ENCODE measurements at places on chromosomes 13 and 19. TPM values are rescaled to one million over a fixed set of nuclear protein-coding genes. Genes with fewer than 3 reads are reported as not detected.

Gene C13orf42
- not detected for total RNA-seq

Gene SIGLEC7
- not detected for total RNA-seq

Gene CEACAM20
- total RNA-seq: not detected

Gene GIPC3
- 0.08 TPM for total RNA-seq

Gene PLVAP
- total RNA-seq: 1.1 TPM

Gene RPL36
- total RNA-seq: 840 TPM

Gene PEX11G
- total RNA-seq: 2.9 TPM

Gene HIF3A
- 3.3 TPM for total RNA-seq

Gene COL5A3
- total RNA-seq: 0.38 TPM

Gene HRC
- 0.30 TPM for total RNA-seq

Gene PRR22
- total RNA-seq: 0.08 TPM

Gene KLK15
- not detected for total RNA-seq

Gene ZNF529
- 8.5 TPM for total RNA-seq

Gene PLPP2
- total RNA-seq: 1.9 TPM

Gene RXFP2
- not detected for total RNA-seq

Gene RFXAP
- total RNA-seq: 0.82 TPM

Gene INTS6
- 31.9 TPM for total RNA-seq

Gene BORCS8
- 4.7 TPM for total RNA-seq

Gene ZNF43
- total RNA-seq: 2.9 TPM

Gene ADGRE2
- 0.35 TPM for total RNA-seq

Gene DENND1C
- not detected for total RNA-seq

Gene ZMYM5
- total RNA-seq: 9.8 TPM

Gene ICAM5
- total RNA-seq: 0.94 TPM

Gene ZNF865
- 0.53 TPM for total RNA-seq

Gene NUDT15
- 12.7 TPM for total RNA-seq

Gene RFPL4A
- total RNA-seq: not detected

Gene RDH8
- total RNA-seq: not detected

Gene CYP2F1
- not detected for total RNA-seq

Gene RPS15
- total RNA-seq: 178 TPM

Gene LILRB3
- total RNA-seq: not detected

Gene SH2D3A
- total RNA-seq: not detected

Gene CGB1
- not detected for total RNA-seq

Gene ELSPBP1
- not detected for total RNA-seq

Gene NXNL1
- not detected for total RNA-seq

Measured in smooth muscle cell of the coronary artery (primary cell).